ENCODE measurements at places on chromosomes 12 and 14. TPM values are rescaled to one million over a fixed set of nuclear protein-coding genes. Genes with fewer than 3 reads are reported as not detected.
A peak's percentile ranks its signal among the peaks of the same experiment; 100 is the strongest.

Gene ITPR2
- total RNA-seq = 9.2 TPM

Gene MYF5
- total RNA-seq = not detected

Gene NPFF
- not detected for total RNA-seq

Gene PPP1R1A
- total RNA-seq = not detected

Gene PDZRN4
- not detected for total RNA-seq

Gene ADCY4
- 0.38 TPM for total RNA-seq

Gene CLEC2D
- total RNA-seq = 6.6 TPM

Gene ZNF891
- 0.43 TPM for total RNA-seq

Gene DEPDC4
- total RNA-seq = 0.13 TPM

Gene DPF3
- 7.9 TPM for total RNA-seq

Gene SLC5A8
- not detected for total RNA-seq

DNA sequence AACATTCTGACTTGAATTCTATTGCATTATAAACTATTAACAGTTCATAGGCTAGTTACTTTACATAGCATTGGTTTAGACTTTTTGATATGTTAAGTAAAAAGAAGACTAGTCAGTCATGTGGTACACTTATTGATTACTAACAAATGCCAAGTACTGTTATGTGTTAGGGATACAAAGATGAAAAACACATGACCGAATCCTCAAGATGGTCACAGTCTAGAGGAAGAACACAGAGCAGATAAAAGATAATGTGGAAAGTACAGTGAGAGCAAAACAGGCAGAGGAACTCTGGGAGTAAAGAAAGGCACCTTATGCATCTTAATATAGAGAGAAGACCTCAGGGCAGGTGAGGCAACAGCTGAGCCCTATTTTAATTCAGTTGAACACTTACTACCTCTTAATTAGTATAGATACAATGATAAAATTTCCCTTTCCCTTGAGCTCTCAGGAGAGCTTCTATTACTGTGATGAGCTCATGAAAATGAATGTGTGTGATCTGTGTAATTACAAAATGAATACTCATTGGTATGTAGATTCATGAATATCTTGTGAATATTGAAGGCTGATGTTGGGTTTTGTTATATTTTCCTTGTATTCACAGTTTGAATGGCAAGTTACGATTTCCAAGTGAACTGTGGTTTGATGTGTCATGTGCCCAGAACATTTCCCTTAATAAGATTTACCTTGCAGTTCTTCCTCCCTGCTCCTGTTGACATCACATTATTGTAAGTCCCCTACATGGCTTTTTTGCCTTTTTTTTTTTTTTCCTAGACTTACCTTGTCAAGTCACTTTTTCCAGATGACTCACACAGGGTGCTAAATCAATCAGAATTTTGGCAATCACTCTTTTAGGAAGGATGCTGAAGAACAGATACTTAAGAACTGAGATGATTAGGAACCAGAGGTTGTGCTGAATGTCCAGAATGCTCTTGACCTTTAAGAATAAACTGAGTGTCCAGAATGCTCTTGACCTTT is 29.5 kb upstream of the MSRB3 start:
- peak; percentile 35 for DNase-seq

DNA sequence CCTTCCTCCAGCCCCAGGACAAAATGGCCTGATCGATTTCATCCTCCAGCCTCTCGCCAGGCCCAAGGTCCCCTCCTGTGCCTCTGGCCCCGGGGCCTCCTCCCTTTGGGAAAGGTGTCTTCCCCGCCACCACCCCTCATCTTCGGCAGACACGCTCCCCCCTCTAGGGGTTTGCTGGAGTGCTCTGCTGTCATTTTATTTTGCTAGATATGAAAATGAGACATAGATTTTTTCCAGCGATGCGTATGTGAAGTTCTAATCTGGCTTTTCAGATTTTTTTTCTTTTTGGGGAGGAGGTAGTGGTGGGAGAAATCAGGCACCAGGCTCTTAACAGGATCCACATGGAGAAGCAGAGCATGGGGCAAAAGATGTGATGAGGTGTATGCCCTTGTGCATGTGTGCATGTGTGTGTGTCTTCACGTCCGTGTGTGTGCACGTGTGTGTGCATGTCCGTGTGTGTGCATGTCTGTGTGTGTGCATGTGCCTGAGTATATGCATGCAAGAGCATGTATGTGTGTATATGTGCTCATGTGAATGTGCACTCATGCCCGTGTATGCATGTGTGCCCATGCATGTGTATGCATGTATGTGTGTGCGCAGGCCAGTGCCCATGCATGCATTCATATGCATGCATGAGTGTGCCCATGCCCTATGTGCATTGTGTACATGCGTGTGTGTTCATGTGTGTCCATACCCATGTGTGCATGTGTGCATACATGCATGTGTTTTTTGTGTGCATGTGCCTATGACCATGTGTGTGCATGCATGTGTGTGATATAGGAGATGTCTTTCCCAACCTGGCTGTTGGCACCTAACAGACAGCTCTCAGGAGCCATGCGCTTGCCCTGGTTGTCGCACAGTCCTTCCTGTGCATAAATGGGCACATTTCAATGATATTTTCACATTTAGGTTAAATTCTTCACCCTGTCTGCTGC is 203.0 kb downstream of the RBM19 start:
- DNase-seq = no peak

GRCh38 chr14:67650694-67651093 is 23.7 kb downstream of the VTI1B start:
- DNase-seq = peak; percentile 92

DNA sequence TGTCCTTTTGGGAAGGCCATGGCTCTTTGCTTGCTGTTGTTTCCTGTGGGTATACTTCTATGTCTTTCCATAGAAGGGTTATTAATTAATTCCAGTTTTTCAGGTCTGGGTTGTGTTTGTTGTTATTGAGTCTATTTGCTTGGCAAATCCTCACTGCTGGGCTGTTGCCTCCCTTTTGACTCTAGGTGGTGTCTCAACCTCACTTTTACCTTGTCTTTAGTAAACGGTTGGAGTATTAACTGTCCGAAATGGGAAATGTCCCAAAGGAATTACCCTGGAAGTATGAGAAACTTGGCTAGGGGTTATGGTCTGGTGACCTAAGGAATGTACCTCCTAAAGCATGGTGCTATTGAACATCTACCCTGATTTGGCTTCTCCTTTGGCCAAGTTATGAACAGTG is 16.7 kb downstream of the PRH1 start:
- DNase-seq = no peak

GRCh38 chr12:3219233-3219632 is 142.1 kb downstream of the TSPAN9 start:
- DNase-seq = no peak

DNA sequence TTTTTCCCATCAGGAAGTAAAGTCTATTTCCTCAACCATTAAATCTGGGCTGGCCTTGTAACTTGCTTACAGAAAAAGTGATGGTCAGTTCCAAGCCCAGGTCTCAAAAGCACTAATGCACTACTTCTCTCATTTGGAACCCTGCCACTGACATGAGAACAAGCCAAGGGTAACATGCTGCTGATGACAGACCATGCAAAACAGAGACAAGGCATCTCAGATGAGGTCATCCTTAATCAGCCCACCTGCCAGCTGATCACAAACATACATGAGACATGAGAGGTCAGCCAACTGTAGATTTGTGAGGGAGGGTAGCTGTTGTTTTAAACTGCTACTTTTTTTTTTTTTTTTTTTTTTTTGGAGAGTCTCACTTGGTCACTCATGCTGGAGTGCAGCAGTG is 16.2 kb downstream of the TWF1 start:
- peak; percentile 24 for DNase-seq

- DNase-seq = no peak
Observed at GRCh38 chr12:87690236-87690810, 338.9 kb downstream of the C12orf50 start.

DNA sequence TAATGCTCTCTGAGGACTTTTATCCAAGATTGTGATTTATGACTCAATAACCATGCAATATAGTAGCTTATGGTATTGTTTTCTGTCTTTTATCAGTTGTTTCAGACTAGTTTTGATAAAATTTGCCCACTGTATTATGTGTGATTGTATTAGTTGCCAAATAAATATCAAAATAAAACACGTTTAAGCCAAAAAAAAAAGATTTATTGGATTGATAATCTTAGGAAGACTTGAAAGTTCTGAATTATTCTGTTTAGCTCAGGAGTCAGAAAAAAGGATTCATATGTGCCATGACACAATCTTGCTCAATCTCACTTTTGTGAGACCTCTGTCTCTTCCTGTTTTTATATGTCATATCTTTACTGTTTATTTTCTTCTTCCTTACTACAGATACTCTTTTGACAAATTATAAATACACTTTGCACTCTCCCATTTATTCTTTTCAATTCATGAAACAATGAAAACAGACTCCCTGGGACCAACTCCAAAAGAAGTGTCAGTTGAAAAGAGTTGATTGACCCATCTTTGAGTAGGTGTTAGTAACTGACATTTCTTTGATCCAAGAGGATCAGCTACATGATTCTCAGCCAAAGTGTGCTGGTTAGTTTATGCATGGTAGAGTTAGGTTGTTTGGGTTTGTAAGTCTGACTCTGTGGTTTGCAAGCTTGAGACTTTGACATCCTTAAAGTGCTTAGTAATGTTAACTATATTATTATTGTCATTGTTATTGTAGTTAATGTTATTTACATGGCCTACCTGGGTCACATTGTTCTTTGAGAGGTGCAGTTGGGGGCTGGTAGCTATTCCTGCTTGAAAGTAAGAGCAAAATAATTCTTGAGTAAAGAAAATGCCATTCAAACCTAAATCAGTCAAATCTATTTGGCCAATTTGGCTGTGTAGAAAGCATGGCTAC is 2.5 kb downstream of the OR6C76 start:
- DNase-seq = no peak

DNA sequence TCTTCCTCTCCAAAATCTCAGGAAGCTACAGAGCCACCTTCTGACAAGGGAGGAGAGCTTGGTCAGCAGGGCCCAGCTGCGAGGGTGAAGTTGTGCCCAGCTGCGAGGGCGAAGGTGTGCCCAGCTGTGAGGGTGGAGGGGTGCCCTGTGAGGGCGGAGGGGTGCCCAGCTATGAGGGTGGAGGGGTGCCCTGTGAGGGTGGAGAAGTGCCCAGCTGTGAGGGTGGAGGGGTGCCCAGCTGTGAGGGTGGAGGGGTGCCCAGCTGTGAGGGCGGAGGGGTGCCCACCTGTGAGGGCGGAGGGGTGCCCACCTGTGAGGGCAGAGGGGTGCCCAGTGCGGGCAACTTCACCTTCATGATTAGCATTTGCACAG is 20.4 kb upstream of the TTC7B start:
- no peak for DNase-seq

- no peak for DNase-seq
Observed at GRCh38 chr14:33925235-33925634, 25.6 kb downstream of the EGLN3 start.

DNA sequence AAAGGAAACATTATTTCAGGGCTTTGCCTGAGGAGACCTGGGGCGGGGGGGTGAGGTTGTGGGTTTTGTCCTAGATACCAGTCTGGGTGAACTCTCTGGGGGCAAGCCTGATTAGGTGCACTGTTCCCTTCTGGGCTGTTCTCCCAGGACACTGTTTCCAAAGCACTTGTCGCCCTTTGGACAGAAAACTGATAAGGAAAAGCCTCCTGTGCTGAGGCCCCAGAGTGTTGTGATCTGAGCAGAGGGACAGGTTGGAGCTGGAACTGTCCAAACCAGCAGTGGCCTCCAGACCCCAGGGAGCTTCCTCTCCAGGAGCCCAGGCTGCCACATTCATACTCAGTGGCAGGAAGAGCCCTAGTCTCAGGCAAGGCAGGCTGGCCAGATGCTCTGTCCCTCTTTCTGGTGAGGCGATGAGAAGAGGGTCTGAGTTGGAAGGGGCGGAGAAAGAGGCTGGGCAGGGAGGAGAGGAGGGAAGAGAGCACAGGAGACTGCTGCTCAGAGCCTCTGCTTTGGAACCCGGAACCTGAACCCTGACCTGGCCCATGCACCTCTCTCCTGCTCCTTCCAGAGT is 1.9 kb downstream of the GALNT16 start:
- peak; percentile 55 for DNase-seq

- no peak for DNase-seq
Observed at GRCh38 chr12:25384893-25385248, 134.1 kb upstream of the KRAS start.

GRCh38 chr14:89740241-89740640 is 214.3 kb downstream of the EFCAB11 start:
- no peak for DNase-seq

DNA sequence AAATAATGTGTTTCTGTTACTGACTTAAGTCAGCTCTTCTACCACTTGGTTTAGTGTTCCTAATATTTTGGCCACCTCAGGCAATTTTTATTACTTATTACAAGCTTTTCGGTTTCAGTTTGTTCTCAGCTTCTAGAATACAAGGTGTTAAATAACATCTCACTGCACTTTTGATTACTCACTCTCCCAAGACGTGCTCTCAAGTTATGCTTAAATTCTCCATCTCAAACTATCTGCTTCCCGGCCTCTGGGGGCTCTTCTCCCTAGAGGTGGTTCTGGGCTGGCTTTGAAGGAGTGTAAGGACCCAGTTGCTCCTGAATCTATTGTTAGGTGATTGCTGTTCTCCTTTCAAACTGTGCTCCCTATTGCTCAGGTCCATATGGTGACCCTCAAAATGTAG is 193.9 kb upstream of the DDHD1 start:
- DNase-seq = peak; percentile 12

DNA sequence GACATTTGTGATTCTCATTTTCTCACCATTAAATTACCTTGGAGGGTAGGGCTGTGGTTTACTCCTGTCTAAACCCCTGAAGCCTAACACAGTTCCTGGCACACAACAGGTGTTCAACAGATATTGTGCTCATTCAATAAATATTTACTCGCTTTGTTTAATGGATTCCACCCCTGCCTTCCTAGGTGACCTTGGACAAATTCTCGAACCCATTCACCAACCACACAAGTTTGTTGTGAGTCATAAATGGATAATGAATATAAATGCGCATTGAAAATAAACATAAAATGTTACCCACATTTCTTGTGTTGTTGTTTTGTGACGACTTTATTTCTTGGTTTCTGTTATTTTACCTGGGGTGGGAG is 362 bp upstream of the TSFM start:
- DNase-seq = no peak

DNA sequence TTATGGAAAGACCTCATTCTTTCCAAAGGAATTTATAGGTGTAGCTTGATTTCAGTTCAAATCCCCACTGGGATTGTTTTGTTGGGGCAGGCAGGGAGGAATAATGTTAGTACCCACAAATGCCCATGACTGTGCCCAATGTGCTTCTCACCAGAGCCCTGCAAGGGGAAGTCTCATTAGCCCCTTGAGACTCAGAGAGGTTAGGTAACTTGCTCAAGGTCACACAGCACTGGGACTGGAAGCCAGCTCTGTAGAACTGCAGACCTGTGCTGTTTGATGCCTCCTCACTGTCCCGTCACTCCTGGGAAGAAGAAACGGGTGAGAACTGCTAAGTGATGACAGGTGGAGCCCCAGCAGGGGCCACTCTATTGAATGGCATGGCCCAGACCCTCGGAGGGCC is 8.9 kb downstream of the ANKRD9 start:
- no peak for DNase-seq

- DNase-seq = no peak
Observed at GRCh38 chr12:58528271-58528670, 392.0 kb downstream of the LRIG3 start.
